ENCODE measurements at places on chromosomes 7 and 10. TPM values are rescaled to one million over a fixed set of nuclear protein-coding genes. Genes with fewer than 3 reads are reported as not detected.
A peak's percentile ranks its signal among the peaks of the same experiment; 100 is the strongest.

Gene WDFY4
- 0.35 TPM for total RNA-seq

Gene HHEX
- 0.53 TPM for total RNA-seq

Gene ERV3-1
- total RNA-seq: 13.7 TPM

Gene CNTNAP2
- total RNA-seq: not detected

Gene LGI1
- total RNA-seq: not detected

Gene CHST3
- not detected for total RNA-seq

Gene SFTPA1
- total RNA-seq: not detected

Gene TSPAN33
- 0.67 TPM for total RNA-seq

Gene SFTPA2
- total RNA-seq: not detected

Gene STOX1
- total RNA-seq: 0.21 TPM

DNA sequence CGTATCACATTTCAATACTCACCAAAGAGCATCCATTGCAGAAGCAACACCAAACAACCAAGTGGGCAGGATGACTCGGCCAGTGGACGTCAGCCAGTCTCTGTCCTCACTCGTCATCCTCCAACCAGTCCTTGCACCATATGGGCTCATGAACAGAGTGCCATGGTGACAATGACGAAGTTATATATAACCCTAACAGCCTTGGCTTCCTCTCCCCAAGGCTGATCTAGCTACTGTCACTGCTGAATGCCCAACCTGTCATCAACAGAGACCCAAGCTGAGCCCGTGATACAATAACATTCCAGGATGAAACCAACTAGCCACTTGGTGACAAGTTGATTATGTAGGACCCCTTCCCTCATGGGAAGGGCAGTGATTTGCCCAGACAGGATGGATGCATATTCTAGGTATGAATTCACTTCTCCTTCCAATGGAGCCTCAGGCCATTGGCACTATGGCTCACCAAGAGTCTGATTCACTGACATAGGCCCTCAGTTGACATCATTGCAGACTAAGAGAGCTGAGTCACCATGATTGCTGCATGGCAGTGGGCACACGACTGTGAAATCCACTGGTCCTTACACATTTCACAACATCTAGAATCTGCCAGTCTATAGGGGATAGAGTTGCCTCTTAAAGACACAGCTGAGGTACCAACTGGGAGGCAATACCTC is 26.3 kb upstream of the PPIF start:
- ATAC-seq: peak; percentile 76

GRCh38 chr7:6392712-6393666 is 54.8 kb downstream of the DAGLB start:
- peak; percentile 98 for ATAC-seq

GRCh38 chr7:108684629-108685028 is 115.0 kb downstream of the DNAJB9 start:
- ATAC-seq: no peak

- no peak for ATAC-seq
Measured at GRCh38 chr7:73876361-73876760, 15.4 kb downstream of the TMEM270 start.

DNA sequence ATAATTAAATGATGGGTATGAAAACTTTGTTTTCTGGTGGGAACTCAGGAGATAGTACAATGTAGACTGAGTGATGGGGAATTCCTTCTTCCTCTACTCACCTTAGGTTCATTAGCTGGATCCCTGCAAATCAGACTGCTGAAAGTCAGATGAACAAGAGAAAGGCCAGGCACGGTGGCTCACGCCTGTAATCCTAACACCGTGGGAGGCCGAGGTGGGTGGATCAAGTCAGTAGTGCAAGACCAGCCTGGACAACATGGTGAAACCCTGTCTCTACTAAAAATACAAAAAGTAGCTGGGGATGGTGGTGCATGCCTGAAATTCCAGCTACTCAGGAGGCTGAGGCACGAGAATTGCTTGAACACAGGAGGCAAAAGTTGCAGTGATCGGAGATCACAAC is 28.7 kb upstream of the ST8SIA6 start:
- ATAC-seq: no peak

- ATAC-seq: peak; percentile 33
Measured at GRCh38 chr7:121521711-121522400, 125.7 kb upstream of the FAM3C start.

DNA sequence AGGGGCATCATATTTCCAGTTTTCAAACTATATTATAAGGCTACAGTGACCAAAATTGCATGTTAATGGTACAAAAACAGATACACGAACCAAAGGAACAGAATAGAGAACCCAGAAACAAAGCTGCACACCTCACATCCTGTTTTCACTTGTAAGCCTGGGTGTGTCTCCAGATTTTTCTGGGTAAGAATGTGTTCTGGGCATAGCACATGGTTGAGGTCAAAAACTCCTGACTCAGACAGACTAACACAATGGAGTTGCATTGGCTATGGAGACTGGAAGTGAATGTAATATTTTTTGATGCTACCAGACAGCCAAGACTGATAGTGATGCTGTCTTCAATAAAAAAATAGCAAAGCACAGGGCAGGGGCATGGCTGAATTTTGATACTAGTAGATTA is 1175.2 kb downstream of the NXPH1 start:
- no peak for ATAC-seq

GRCh38 chr7:118325450-118325808 is 100.9 kb downstream of the ANKRD7 start:
- no peak for ATAC-seq

- no peak for ATAC-seq
Measured at GRCh38 chr10:110296966-110297365, 7.8 kb downstream of the SMNDC1 start.

- ATAC-seq: no peak
Measured at GRCh38 chr7:119167431-119167830, 942.9 kb downstream of the ANKRD7 start.

DNA sequence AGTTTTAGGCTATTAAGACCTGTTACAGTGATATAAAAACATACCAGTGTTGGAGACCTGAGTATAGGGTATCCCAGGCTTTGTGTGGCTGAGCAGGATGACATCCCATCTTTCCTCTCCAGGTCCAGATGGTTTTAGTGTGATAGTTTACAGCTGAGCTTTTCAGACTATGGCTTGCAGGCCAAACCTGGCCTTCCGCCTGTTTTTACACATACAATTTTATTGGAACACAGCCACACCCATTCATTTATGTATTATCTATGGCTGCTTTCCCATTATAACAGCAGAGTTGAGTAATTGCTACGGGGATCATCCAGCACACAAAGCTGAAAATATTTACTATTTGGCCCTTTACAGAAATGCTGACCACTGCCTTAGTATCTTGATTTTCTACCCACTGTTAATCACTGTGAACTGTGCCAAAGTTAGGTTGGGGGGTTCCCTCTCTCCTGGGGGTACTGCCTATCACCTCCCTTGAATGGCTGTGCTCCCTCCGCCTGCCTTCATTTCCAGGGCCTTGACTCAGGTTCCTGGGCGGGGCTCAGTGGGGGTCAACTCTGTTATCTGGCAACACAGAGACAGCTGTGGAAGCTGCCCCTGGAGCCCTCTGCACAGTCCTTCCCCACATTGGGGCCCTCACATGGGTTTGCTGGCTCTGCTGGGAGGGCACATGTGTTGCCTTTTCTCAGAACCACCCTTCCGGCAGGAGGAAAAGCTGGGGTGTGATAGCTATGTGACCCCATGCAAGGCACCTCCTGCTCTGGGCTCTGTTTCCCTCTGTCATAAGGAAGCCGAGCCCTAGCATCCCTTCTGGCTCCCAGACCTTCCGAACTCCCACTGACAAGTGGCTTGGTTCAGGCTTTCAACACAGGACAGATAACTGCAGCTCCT is 40.3 kb upstream of the SH2D4B start:
- no peak for ATAC-seq

DNA sequence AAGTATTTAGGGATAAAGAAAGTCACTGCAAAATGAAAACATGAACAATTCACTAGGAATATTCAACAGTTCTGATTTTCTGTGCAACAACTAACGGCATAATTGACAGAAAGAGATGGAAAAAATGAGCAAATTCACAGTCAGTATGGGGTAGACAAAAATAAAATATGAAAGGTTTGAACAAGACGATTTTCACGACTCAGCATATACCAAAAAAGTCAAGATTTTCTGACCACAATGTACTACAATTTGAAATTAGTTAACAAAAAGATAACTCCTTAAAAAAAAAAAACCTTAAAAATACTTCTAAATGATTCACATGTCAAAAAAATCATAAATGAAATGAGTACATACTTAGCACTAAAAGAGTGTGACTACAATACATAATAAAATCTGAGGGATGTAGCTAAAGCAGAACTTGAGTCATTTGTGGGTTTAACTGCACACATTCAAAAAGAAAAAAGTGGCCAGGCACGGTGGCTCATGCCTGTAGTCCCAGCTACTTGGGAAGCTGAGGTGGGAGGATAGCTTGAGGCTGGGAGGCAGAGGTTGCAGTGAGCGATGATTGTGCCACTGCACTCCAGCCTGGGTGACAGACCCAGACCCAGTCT is 22.6 kb upstream of the MTURN start:
- ATAC-seq: peak; percentile 66

DNA sequence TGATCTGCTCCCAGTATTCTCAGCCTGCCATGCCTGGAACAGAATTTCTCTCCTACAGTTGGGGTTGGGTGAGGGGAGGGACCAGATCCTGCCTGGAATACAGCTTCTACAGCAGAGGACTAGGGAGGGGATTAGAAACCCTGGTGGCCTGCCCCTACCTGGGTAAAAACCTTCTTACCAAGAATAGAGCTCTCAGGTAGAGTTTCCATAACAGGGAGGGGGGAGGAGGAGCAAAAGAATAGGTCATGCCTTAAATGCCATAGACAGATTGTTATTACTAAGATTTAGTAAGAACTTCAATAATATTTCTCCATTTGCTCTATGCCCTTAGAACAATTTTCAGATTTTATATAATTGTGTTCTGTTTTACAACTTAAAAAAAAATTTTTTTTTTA is 33.5 kb upstream of the TSPAN33 start:
- no peak for ATAC-seq

DNA sequence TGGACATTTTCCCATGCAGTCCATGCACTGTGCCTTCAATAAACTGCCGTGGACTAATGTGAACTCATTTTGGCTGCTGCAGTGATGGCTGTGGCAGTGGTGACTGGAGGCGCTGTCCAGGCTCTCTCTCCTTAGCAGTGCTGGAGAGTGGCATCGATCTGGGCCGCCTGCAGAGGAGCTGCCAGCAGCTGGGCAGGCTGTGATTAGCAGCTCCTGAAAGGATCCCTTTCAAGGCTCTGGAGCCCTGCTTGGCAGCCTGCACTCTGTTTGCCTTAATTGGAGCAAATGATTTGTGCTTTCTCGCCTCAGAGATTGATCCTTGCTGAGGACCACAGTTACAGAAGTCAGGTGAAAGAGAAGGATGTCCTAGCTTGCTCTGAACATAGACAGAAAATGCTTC is 130.1 kb upstream of the VWC2 start:
- ATAC-seq: no peak

GRCh38 chr10:7441403-7442147 is 30.7 kb upstream of the SFMBT2 start:
- ATAC-seq: no peak

DNA sequence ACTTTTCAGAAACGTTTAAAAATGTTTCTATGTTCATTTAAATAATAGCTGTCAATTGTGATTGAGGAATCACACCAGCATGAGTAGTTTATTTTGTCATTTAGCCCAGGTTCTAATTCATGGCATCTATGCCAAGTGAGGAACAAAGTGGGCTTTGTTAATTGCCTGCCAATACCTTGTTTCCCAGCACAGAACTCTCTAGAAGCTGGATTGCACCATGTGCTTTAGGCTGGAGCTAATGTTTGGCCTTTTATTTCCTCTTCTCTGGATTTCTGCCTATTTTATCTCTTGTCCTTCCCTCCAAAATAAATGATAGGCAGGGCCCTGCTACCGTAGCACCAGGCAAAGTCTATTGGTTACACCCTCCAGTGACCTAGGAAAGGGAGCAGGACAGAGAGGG is 109.9 kb upstream of the ITGB1 start:
- no peak for ATAC-seq

Data from activated T-helper 17 cell treated with anti-CD3 and anti-CD28 coated beads, Interleukin-2, amount 50 U/mL, for 72 hours (primary cell).